ENCODE measurements at places on chromosomes 1 and 21.

DNA sequence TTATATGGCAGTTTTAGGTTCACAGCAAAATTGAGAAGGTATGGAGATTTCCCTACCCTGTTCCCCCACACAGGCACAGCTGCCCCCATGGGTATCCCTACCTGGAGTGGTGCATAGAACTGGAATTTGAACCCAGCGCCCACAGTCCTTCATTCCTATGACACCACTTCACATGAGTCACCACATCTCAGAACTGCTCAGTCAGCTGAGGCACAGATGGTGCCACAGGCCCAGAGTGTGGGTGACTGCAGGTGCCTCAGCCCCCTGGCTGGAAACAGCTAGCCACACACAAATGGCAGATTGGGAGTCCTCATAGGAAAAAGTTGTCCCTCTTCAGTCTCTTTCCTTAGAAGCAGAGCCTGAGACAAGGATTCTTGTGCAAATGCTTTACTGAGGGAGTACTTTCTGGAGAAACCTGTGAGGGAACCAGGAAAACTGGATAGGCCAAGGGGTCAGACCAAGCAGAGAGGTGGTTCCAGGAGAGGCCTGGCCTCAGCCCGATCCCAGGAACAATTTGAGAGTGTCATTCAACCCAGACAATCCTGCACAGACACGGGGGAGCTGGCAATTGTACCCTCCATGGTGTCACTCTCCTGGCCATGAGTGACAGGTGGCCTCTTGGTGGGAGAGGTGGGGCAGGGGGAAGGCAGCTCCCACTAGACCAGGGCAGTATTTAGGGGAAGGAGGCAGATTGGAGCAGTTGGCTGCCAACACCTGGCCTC lies 6.9 kb downstream of the PLA2G2D start:
- no peak for DNase-seq

DNA sequence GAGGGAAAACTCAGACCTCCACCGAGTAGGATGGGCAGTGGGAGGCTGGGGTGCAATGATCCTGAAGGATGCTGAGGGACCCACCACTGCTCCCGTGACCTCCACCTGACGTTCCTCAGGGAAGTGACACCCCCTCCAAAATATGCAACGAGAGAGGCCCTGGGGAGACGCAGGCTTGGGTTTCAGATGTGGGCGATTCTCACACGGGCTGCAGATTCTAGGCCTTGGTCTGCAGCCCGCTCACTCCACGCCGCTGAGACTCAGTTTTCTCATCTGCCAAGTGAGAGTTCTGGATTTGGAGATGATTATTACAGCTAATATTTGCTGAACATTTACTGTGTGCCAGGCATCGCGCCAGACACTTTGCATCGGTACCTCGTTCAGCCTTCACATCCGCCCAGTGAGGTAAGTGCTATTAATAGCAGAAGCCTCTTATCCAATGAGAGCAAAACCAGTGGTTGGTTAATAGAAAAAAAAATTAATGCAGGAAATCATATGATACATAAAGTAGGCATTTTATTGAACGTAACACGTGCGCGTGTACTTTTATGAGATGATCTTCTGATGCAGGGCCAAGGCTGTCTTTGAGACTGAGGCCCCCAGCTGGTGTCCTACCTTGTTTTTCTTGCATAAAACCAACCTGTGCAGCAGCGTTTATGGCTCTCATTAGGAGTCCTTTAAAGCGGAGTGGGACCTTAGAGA lies 102.0 kb upstream of the RUNX3 start:
- DNase-seq, result peak; percentile 62

DNA sequence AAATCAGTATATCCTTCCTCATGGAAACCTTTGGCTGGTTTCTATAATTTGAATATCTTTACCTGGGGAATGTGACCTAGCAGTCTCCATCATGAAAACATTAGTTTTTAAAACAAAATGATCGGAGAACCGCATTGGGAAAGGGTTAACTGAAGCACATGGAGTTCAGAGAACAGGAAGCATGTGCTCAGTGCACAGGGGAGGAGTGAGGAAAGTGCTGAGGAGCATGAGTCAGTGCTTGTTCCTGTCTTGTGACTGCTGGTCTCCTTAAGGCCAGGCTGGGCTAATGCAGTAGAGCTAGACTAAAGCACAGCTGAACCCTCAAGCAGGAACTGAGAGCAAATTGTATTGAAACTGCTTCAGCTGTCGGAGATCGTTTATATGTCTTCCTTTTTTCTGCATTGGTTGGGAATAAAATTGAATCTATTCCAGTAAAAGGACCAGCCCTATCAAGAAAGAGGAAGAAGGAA lies 5.8 kb downstream of the IFI16 start:
- DNase-seq, result peak; percentile 98

DNA sequence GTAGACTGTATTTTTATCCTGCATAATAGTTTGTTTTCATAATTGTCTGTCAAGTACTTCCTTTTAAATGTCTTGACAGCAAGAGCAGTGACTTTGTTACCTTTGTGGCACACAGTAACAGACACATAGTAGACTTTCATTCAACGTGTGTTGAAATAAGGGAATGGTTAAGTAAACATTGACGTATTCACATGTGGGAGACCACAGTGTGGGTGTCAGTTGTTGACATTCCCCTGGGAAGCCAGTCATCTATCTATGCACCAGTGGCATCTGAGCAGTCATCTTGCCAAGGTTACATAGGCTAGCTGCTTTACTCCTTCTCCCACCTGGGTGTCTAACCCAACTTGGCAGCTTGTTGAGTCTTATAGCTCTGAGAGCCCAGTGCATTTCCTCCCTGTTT lies 1.4 kb upstream of the NUP133 start:
- DNase-seq, result no peak

- no peak for DNase-seq
These were observed 175.5 kb upstream of the OLFM3 start for GRCh38 chr1:102172200-102172599.

DNA sequence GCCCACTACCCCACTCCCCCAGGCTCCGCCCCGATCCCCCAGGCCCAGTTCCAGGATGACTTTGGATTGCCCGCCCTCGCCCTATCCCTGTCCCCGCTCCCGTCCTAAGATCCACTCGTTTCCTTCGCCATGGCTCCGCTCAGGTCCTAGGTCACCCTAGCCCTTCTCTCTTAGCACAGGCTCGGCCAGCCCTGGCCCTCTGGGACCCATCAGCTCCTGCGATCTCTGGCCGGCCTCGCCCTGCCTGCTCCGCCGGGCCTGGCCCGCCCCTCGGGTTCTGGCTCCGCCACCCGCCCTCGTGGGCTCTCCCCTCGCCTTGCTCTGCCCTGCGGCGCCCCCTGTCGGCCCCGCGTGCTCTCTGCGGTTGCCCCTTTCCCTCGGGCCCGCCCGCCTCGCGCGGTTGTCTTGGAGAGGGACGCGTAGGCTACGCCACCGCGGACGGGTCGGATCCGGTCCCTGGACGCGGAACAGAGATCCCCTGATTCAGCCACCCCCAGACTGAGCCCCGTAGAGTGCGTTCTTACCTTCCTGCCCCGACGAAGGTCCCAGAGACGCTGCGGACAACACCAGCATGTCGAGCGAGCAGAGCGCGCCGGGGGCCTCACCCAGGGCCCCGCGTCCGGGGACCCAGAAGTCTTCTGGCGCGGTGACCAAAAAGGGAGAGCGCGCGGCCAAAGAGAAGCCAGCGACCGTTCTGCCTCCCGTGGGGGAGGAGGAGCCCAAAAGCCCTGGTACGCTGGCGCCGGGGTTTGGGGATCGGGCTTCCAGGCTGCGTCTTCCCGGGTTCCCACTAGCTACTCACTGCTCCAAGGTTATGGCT lies at the start of gene LRRC71:
LRRC71 (plus strand) TSS at position 400 of the 820 bp plus-strand sequence; CDS start at position 572, 172 bp downstream.
- DNase-seq, result peak; percentile 85

DNA sequence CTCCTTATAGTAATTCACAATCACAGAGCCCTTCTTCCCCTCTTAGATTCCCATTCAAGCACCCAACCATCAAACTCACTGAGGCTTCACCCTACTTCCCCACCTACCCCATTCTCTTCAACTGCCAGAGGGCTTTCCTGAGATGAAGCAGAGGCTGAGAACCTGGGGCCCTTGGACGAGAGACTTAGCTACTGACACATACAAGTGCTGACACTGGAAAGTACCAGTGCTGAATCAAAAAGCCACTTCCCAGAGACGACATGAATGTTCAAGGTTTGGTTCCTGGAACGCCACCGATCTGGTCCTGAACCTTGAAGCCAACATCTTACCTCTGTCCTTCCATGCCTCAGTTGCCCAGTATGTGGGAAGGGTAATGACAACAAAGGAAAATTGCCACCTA lies 16.6 kb upstream of the RAP1A start:
- no peak for DNase-seq

DNA sequence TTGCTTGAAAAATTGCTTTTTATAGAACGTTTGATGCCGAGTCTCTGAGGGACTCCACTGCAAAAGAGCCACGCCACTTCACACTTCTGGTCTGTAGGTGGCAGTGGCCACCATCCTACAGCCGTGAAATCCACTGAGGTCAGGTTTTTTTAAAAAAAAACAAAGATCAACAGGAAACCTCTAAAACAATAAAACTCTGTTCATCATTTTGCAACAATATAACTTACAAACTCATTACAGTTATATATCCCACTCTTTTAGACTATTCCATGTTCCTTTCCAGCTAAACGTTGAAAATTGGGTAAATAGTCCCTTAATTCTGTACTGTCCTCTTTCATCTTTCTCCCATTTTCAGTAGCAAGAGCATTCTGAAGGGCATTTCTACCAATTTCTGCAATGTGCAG lies 64.6 kb upstream of the FMN2 start:
- peak; percentile 61 for DNase-seq

- no peak for DNase-seq
These were observed 2.4 kb downstream of the PGLYRP4 start for GRCh38 chr1:153346077-153346723.

- no peak for DNase-seq
These were observed 9.3 kb downstream of the DRAXIN start for GRCh38 chr1:11700601-11701467.

GRCh38 chr1:59685666-59686065 lies 129.1 kb upstream of the HOOK1 start:
- no peak for DNase-seq

GRCh38 chr1:211118407-211119102 lies 15.4 kb downstream of the KCNH1 start:
- DNase-seq, result no peak

Data from lung microvascular endothelial cell (primary cell).